ENCODE measurements at places on chromosomes 13 and 19. TPM values are rescaled to one million over a fixed set of nuclear protein-coding genes. Genes with fewer than 3 reads are reported as not detected.

The SLC25A41 gene
- total RNA-seq: not detected

The NDUFA7 gene
- 31.2 TPM for total RNA-seq

- DNase-seq: no peak
These were observed 8.7 kb downstream of the PROSER3 start for GRCh38 chr19:35766571-35767104.

The STOML3 gene
- not detected for total RNA-seq

The ENOX1 gene
- total RNA-seq: 8.9 TPM

The GRIN2D gene
- total RNA-seq: 0.47 TPM

- DNase-seq: no peak
These were observed 112.1 kb downstream of the ZIC5 start for GRCh38 chr13:99859178-99860177.

DNA sequence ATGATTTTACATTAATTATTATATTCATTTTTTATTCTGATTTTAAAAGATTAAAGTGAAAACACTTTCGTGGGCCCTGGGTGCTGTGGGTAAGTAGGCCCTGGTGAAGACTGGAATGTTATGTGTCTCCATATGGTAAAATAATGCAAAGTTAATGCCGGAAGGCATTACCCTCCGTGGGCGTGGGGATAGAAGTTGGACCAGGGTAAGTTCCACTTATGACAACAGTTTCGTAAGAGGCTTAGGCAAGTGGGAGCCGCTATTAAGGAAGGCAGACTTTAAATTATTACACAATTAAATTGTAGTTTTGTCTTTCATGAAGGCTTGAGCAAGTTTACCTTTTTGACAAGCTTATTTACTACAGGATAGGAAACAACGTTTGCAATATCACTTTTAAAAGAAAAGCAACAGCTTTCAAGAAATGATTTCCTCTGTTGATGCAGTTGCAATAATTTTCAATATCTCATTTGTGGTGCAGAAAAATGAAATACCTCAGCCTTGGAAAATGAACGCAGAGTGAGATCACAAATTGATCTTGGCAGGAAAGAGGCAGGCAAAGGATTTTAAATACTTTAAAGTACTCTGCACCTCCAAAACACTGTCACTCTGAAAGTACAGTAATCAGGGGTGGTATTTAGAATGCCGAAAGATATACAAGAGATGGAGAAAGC lies 310.6 kb downstream of the DCT start:
- DNase-seq: no peak

The CCDC122 gene
- total RNA-seq: 2.7 TPM

The RASGRP4 gene
- 27.6 TPM for total RNA-seq

The TIMM29 gene
- 22.1 TPM for total RNA-seq

GRCh38 chr19:48364598-48365348 lies 606 bp downstream of the SYNGR4 start:
- DNase-seq: no peak

- DNase-seq: no peak
These were observed 1.0 kb upstream of the REX1BD start for GRCh38 chr19:18587561-18587960.

DNA sequence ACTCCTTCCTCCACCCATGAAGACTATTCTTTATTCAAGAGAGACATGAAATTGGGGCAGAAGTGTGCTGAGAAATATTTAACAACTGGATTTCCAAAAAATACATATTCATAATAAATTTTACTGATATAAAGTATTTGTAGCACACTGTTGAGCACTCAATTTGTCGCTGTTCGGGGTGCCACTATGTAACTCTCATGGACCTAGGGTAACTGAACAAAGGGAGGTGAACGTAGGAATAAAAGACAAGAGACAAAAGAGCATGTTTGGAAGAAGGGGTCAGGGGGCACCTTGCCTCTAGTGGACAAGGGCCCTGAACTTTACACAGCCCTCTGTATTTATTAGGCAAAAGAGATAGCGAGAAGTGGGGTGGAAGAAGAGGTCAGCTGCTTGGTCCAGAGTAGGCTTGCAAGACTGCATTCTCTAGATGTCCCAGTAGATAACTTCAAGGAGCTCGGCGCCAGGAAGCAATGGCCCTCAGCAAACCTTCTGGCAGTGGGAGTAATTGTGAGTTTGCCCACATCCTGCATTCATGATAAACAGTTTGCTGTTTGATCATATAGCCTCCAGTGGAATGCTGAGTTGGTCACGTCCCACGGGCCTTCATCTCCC lies 4.5 kb upstream of the ZNF175 start:
- DNase-seq: no peak

GRCh38 chr13:25231517-25231916 lies 55.8 kb downstream of the MTMR6 start:
- no peak for DNase-seq

The DIAPH3 gene
- total RNA-seq: 0.31 TPM

DNA sequence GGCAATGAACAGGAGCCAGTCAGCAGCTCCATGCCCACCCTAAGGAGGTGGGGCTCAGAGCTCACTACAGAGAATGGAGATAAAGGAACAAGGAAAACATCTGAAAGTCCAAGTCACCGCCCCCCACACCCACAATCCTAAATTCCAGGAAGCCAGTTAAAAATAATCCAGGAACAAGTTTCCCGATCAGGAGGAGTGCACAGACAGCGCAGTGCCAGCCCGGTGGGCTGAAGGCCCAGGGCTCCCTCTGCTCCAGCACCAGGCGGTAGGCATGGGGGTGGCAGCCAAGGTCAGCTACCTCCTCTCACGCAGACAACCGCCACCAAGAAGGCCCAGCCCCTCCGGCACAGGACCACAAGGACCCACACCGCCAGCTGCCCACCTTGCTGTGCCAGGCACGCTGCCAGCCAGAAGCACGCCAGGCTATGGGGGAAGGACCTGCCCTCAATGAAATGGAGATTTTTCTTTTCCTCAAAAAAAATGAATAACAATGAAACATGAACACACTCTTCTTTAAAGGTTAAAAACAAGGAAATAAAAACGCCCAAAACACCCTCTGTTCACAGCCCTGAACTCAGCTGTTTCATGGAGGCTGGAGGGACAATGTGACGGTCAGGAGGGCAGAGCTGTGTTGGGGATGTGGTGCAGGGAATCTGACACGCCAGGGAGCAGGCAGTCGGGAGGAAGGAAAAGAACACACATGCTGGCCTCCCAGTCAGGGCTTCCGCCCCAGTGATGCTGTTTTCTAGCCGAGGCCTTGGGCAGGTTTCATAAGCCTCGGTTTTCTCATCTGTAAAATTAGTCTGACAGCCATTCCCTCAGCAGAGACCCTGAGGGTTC lies 11.0 kb downstream of the STK24 start:
- DNase-seq: no peak

The CCDC61 gene
- 3.6 TPM for total RNA-seq

DNA sequence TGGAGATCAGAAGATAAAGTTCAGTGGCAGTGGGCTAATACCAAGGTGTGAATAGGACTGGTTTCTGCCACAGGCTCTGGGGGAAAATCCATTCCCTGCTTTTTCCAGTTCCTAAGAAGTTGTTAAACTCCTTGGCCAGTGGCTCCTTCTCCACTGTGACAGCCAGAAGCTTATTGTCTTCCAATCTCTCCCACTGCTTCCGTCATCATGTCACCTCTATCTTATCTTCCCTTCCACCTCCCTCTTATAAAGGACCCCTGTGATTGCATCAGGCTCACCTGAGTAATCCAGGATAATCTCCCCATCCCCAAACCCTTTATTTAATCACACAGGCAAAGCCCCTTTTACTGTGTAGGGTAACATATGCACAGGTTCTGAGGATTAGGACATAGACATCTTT lies 431.2 kb upstream of the SLC10A2 start:
- DNase-seq: no peak

- no peak for DNase-seq
These were observed 6.9 kb downstream of the PAK4 start for GRCh38 chr19:39132344-39132969.

DNA sequence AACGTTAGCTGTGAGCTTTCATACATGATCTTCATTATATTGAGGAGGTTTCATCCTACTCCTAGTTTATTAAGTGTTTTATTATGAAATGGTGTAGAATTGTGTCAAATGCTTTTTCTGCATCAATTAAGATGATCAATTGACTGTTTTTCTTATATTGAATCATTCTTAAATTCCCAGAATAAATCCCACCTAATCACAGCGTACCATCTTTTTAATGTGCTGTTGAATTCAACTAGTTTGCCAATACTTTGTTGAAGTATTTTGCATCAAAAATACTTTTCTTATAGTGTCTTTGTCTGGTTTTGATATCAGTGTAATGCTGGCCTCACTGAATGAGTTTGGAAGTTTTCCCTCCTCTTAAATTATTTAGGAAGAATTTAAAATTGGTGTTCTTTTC lies 138.6 kb upstream of the SGCG start:
- no peak for DNase-seq

DNA sequence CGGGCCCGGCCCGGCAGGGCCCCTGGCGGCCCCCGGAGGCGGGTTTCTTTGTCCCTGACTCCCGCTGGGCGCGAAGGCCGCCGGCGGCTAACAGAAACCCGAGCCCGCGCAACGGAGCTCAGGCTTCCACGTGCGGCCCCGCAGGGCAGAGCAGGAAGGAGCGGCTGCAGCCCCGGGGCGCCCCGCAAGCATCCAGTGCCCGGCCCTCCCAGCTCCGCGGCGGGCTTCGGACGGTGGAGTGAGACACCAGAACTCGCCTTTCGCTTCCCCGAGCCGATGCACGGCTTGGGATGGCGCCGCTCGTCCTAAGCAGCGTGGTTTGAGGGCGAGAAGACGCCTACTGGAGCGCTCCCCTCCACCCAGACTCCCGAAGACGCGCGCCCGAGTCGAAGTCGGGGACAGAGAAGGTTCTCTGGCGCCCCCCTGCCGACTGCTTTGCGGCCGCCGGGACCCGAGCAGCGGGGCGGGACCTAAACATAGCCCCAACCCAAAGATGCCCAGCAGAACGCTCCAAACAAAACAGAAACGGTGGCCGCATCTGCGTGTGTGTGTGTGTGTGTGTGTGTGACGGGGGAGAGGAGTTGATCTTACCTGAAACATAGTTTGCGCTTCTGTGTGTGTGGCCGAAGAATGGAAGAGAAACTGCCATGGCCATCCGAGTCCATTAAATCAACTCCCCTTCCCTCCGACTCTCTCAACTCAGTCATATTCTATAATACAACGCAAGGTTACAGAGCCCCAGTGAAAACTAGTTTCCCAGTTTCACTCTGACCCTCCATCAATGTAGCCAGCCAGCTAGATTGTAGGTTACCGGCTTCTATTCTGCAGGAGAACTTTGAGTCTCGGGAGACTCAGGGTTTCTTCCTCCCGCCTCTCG lies 629 bp upstream of the FGF9 start:
- no peak for DNase-seq

The ATP4B gene
- total RNA-seq: not detected

DNA sequence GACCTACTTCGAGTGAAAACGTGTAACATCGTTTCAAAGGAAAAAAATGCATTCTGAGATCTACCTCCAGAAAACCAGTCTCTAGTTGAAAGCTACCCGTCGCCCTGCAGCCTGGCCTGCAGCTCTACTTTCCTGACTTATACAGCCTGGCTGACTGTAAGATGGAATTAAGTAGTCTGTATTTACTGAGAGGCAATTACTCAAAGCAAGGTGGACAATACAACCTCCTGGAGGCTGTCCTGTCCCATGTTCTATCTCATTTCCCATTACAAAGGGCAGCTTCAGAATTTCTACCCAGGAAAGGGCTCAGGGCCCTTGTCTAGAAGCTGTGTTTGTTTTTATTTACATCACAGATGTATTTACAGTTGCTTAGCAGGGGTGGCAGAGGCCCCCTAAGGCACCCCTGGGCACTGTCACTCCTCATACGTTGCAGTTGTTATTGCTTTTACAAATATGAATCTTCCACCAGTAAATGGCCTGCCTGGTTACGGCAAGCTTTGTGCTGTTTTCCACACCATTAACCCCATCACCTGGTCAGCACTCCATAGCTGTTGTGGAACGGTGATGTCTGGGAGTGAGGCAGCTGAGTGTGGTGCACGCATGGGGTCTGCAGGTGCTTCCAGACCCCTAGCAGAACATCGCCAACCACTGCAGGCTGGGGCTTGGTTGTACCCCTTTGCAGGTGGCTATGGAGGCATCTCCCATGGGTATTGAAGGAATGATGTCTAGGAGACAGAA lies 46.3 kb upstream of the MTIF3 start:
- DNase-seq: no peak

GRCh38 chr13:68929075-68929745 lies 1178.4 kb upstream of the ATXN8OS start:
- DNase-seq: no peak

GRCh38 chr13:77222909-77223308 lies 104.0 kb downstream of the MYCBP2 start:
- no peak for DNase-seq

DNA sequence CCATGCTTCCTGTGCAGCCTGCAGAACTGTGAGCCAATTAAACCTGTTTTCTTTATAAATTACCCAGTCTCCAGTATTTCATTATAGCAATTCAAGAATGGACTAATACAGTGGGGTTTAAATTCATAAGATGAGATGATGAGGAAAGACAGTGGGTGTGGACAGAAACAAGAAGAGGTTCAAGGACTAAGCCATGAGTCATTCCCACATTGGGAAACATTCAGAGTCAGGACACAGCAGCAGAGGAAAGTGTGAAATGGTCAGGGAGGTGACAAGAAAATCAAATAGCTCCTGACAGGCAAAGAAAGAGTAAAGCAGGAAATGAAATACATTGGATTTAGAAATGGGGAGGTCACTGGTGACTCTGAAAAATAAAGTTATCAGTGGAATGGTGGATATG lies 9.1 kb downstream of the ZNF841 start:
- no peak for DNase-seq

DNA sequence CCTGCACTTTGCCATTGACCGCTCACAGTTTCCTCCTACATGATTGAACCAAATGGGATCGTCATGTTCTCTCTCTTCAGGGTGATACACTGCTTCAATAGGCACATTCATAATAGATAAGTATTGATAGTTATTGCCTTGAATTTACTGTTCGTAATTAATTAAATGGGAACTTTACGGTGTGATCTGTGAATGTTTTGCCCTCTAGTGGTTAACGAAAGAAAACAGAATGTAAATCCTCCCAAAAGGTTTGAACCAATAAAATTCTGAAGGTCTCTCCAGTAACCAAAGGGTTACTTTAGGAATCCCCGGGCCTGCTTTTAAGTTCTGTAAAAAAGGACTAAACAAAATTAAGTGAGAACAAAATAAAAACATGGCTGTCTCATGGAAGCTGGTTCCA lies 389.3 kb downstream of the DACH1 start:
- DNase-seq: no peak

DNA sequence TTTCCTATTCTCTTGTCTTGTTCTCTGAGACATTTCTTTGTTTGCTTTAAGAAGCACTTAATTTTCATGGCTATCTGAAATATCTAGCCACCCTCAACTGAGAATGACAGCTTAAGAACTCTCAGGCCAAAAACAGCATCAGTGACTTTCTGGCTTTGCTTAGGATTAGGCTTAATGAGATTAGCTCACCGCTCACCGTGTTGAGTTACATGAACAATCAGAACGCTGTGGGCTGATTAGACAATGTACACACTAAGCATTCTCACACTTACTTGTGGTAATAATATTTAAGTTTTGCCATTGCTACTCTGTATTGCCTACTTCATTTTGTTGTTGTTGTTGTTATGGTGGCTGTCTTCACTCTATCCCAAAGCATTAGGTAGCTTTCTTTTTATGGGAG lies 1283.6 kb downstream of the UQCRFS1 start:
- DNase-seq: no peak

Measured in omental fat pad (tissue), 4 donors.